ENCODE measurements at places on chromosomes 4 and X.

GRCh38 chrX:47384502-47384901 is 14.1 kb downstream of the ZNF157 start:
- peak; percentile 33 for DNase-seq

DNA sequence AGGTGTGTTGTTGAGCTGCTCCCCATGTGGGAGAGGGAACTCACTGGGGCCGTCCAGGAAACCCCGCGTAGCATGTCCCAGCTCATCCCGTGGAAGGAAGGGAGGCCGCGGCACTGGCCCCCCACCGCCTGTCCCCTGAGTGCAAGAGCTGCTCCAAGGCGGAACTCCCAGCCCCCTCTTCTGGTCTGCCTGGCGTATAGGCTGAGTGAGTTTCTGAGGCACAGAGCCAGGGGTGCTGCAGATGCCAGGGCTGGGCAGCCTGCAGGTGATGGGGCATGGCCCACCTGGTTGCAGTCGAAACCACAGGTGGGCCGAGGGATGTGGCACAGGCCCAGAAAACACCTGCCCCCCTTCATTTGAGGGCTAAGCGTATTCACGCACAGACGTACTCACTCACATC is 49.6 kb downstream of the ABLIM2 start:
- DNase-seq = no peak

GRCh38 chr4:177185579-177185978 is 124.1 kb upstream of the NEIL3 start:
- DNase-seq = no peak

- no peak for DNase-seq
Observed at GRCh38 chr4:79141530-79141929, 184.3 kb downstream of the NAA11 start.

- DNase-seq = no peak
Observed at GRCh38 chrX:85112293-85112692, 108.6 kb downstream of the APOOL start.

DNA sequence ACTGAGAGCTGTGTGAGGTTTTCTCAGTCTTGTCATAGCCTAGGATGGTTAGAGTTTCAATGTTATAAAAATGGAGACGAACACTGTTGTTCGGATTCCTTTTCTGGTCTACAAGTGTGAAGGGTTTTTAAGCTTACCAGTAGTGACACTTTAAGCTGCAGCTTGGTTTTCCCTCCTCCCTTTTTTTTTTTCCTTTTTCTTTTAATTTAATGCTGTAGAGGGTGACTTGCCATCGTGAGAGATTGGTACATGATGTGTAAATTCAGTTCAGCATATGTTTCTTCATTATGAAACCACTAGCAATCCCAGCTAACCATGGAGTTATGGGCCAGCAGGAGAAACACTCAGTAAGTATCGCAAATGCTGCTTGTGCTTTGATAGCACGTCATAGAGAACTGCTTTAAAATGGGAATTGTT is 165.0 kb downstream of the RAPGEF2 start:
- DNase-seq = no peak

DNA sequence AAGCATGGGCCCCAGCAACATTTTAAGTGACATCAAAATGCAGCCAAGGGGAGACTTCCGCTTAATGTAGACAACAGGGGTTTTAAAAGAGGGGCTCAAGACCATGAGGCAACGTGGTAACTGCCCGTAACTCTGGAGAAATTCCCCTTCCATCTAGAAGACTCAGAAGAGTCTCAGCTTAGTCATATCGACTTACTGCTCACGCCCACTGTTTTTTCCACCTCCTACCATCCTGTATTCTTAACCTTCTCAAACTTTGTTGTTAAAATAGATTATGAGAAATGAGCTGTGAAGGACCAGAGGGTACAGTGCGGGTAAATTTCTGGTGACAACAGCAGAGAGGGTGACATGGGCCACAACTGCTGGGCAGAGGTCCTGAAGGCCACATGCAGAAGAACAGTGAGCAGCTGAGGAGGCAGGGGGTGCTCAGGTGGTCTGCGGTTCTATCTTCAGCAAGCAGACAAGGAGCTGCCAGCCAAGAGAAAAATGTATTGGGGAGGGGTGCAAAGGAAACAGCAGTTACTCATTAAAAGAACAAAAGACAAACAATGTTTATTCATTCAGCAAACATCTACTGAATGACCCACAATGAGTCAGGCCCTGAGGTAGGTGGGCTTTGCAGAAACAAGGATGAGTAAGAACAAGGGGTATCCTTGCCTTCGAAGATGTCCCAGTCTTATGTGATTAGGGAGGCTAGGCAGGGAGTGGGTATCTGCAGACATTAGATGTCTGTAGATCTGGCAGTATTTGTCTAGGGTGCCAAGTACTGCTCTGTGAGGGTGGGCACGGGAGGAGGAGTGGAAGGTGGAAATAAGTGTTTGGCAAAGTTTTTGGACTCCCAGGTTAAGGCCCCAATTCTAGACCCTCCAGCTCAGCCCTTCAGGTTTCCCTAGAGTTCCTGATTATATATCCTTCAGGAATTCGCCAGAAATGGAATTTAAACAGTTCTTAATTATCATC is 175.3 kb downstream of the TSPAN5 start:
- DNase-seq = peak; percentile 10

GRCh38 chr4:173169428-173170181 is 994 bp downstream of the GALNT7 start:
- peak; percentile 26 for DNase-seq

DNA sequence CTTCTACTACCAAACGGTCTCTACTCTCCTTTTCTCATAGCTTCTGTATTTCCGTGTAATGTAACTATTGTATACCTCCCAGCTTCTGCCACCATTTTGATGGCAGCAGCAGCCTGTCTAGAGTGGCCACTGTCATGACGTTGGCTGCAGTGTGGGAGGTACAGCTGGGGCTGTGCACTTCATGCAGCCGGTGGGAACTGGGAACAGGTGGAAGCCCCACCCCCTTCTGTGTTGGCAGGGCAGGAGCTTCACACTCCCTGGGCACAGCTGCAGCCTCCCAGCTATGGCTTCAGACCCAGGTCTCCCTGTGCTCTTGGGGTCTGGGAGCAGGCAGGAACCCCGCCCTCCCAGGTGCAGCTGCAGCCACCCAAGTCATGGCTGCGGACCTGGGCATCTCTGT is 49.8 kb upstream of the SEC24B start:
- DNase-seq = no peak

- DNase-seq = no peak
Observed at GRCh38 chr4:89899152-89899551, 4.5 kb downstream of the MMRN1 start.

All from stimulated activated CD4-positive, alpha-beta T cell treated with anti-CD3 and anti-CD28 coated beads, Interleukin-1b, Interleukin-23, amount 100 ng/mL, for 24 hours (primary cell).